ENCODE measurements at places on chromosomes 5 and 9.

DNA sequence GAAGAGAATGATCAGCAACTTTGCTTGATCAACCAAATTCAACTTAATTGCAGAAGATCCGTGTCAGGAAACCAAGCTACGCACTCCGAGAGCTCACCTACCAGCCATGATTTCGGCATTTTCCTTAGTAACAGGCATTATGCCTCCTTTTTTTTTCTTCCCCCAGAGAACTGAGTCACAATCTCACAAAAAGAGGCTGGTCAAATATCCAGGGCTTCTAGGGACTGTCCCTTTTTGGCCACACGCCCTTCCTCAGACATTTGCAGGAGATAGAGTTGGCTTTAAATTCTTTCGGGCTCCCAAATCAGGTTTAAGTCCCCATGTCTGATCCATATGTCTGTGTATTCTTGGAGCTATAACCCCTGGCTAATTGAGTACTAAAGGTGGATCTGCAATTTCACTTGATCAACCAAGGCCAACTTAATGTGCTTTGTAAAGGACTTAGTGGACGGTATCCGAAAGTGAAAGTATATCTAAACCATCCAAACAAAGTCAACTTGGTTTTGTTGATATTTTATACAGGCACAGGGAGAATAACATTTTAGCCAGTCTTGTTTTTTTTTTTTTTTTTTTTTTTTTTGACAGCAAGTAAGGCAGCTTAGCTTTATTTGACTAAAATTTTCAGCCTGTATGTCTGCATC lies 100.8 kb upstream of the TBCA start:
- DNase-seq, result no peak

- DNase-seq, result no peak
Observed at GRCh38 chr5:95042037-95042436, 242.9 kb downstream of the MCTP1 start.

- DNase-seq, result no peak
Observed at GRCh38 chr5:538271-538771, 14.1 kb upstream of the SLC9A3 start.

DNA sequence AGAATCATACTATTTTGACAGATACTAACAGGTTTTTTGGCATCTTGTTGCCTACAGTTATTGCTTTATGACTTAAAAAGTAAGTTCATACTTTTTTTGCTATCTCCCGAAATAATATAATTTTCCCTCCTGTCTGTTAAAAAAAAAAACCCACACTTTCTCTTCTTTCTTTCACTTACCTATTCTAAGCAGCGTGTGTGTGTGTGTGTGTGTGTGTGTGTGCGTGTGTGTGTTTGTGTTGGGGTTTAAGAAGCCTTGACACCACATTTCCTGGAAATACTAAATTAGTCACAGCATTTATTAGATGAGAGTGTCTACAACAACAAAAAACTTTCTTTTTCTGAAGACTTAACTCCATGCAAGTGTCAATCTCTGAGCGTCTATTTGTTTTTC lies 12.4 kb downstream of the TNFAIP8 start:
- no peak for DNase-seq

- no peak for DNase-seq
Observed at GRCh38 chr9:98427491-98427890, 172.0 kb upstream of the TBC1D2 start.

GRCh38 chr5:9519537-9519936 lies 26.3 kb downstream of the SEMA5A start:
- DNase-seq, result no peak
